Progenitor cell of endocrine pancreas (in vitro differentiated cells): ENCODE measurements at places on chromosomes 3 and 15. TPM values are rescaled to one million over a fixed set of nuclear protein-coding genes. Genes with fewer than 3 reads are reported as not detected.

GRCh38 chr15:66948294-66948693 lies 117.1 kb upstream of the SMAD3 start:
- DNase-seq: no peak

GRCh38 chr15:27549746-27550145 lies 549.4 kb downstream of the OCA2 start:
- no peak for DNase-seq

DNA sequence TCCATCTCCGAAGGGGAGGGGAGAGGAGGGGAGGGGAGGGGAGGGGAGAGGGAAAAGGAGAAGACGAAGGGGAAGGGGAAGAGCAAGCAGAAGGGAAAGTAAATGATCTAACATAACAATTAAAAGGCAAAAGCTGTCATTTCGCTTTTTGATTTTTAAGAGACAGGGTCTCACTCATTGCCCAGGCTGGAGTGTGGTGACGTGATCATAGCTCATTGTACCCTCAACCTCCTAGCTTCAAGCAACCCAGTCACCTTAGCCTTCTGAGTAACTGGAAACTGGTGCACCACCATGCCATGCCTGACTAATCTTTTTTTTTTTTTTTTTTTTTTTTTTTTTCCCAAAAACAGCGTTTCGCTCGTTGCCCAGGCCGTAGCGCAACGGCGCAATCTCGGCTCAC lies 22.6 kb downstream of the ADAM10 start:
- DNase-seq: no peak

GRCh38 chr3:42419563-42419962 lies 9.2 kb upstream of the LYZL4 start:
- DNase-seq: no peak

- DNase-seq: no peak
These were observed 8.7 kb downstream of the PCSK6 start for GRCh38 chr15:101480613-101481380.

DNA sequence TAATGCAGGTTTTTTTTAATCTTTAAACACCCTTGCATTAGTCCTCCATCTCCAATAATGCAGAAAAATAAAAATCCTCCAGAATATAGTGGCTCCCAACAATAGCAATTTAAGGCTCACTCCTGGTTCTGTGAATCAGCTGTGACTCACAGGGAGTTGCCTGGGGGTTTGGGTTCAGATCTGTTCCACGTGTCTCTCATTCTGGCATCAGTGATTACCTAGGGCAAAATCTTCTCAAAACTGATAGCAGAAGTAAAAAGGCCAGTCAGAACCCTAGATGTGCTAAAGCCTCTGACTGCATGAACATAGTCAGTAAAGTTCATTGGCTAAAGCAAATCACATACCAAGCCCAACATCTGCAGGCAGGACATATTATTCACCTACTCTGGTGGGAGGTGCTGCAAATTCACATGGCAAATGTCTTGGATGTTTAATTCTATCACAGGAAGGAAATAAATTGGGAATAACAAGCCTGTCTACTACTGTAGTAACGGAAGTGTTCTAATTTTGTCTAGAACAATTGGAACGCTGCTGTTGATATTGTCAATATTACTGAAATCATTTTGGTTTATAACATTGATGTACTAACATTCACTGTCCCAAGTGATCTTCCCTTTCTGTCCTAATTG lies 364.1 kb upstream of the CNTN4 start:
- DNase-seq: no peak

- DNase-seq: no peak
These were observed 108.5 kb downstream of the TNIK start for GRCh38 chr3:171351676-171352075.

GRCh38 chr15:78085928-78086327 lies 6.4 kb upstream of the SH2D7 start:
- no peak for DNase-seq

NEK10 gene
- total RNA-seq: 2.3 and 3.3 TPM in 2 replicates

COL6A5 gene
- not detected in 2 replicates for total RNA-seq

C3orf70 gene
- total RNA-seq: 5.8 and 5.9 TPM in 2 replicates

ARHGEF26 gene
- total RNA-seq: 10.0 and 10.8 TPM in 2 replicates

DUOX2 gene
- total RNA-seq: 0.53 and 1.1 TPM in 2 replicates

ATOSA gene
- 56.9 and 61.8 TPM in 2 replicates for total RNA-seq
